ENCODE measurements at places on chromosomes 6 and 20.

DNA sequence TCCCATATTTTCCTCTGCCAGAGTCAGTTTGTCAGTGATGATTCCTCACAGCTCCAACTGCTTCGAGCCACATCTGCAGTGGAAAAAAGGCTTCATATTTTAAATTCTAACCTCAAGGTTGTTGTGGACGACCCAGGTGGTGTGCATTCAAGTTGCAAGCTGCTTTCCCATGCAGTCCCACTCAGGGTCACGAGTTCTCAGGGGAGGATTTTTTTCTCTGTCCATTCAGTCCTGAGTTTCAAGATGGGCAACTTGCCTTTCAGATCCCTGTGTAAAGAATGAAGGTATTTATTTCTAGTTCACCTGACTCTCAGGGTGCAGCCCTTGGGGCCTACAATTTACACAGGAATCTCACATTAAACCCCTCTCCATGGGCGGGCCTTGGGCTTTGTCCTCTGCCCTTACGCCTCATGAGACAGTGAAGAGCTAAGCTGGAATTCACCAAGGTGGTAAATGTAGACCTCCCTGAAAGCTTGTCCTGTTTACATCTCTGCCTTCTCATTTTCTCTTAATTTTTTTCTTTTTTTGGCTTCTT is 65.9 kb downstream of the TPD52L1 start:
- no peak for DNase-seq

DNA sequence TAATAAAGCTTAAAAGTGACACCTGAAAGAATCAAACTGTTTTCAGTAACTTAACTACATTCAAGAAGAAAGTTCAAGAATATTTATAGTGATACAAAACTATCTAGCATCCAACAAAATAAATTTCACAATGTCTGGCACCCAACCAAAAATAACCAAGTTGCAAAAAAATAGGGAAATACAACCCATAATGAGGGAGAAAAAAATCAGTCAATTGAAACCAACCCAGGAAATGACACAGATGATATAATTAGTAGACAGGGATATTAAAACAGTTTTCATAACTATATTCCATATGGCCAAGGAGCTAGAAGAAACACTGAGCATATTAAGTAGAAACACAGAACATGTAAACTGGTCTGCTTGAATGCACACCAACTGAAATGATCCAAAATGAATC is 120.2 kb upstream of the BEND3 start:
- no peak for DNase-seq

DNA sequence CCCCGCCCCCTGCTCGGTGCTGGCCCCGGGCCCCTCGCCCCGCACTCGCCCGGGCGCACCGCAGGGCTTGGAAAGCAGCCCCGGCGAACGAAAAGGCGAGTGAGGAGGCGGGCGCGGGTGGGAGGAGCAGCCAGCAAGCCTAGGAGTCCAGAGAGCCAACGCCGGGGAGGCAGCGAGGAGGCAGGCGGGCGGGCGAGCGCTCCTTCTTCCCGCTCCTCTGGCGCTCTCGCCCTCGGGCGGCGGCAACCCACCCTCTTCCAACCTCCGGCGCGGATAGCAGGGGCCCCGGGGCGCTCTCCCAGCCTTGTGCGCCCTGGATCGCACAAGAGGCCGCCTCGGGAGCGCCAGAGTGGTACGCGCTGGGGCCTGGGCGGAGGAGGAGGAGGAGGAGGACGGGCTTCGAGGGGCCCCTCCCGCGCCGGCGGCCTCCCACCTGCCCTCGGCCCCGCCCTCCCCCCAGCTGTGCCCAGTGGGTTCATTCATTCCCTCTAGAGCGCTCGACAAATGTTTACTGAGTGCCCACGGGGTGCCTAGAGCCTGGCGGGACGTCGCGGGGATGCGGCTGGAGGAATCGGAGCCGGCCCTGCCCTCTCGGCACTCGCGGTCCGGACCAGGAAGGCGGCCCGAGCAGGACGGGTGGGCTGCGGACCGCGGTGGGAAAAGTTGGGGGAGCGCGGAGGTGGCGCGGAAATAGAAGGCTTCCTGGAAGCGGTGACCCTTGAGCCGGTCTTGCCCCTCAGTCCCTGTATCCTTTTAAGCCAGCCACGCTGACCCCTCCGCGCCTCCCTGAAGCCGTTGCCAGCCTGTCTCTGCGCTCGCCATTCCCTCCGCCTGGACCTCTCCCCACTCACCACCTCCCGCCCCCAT is at the start of gene BMP7:
TSS of gene BMP7 (minus strand) at position 351 of the 867 bp plus-strand sequence. CDS start 519 bp downstream, outside the sequence.
- peak; percentile 60 for DNase-seq

DNA sequence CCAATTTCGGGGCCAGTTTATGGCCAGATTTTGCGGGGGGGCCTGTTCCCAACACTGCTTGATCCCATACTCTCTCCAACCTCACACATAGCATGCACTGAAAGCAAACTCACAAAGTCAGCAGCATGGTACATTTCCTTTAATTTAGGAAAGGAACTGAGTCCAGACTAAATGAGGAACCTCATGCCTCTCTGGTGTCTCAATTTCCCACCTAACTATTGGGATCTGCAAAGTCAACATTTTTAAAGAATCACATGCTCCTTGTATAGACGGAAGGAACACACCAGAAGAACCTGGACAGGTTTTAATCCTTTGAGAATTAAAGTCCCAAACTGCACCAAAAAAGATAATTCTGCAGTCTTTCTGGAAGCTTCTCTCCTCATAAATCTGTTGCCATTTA is 33.3 kb downstream of the FAM50B start:
- no peak for DNase-seq

- no peak for DNase-seq
These were observed 282.7 kb downstream of the TBC1D7 start for GRCh38 chr6:13045676-13046075.

GRCh38 chr6:109081516-109082187 is 13.0 kb downstream of the SESN1 start:
- DNase-seq: no peak

- DNase-seq: no peak
These were observed 55.0 kb downstream of the PPP1R3G start for GRCh38 chr6:5139828-5140771.

GRCh38 chr6:143734641-143735063 is 56.9 kb downstream of the PHACTR2 start:
- DNase-seq: no peak

DNA sequence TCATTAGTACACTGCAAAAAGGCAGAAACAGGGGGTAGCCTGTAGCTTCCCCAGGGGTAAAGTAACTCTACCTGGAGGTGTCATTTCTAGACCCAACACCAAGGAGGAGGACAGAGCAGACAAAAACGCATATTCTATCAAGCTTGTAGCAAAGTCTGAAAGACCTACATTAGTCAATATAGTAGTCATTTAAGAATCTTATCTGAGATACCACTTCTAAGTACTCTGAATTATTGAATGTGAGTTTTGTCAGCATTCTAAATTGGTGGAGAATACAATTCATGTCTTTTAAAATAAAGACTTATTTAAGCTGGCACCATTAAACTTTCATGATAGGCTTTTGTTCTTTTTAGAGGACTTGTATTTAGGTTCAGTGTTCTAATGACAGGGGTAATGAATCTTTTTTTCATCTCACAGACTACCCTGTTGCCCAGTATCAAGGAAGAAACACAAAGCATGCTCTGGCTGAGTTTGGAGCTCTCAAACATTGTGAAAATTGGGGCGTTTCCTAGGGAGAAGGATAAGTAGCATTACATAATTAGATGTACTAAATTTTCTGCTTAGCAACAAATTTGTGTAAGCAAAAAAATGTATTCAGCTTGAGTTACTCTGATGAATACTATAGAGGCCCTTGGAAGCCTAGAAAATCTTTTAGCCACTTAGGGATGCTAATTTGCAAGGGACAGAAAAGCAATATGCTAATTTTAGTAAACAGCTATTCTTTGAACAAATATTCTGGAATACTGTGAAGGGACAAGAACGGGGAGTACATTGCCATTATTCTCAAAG is 255.4 kb upstream of the HSF2 start:
- DNase-seq: no peak

DNA sequence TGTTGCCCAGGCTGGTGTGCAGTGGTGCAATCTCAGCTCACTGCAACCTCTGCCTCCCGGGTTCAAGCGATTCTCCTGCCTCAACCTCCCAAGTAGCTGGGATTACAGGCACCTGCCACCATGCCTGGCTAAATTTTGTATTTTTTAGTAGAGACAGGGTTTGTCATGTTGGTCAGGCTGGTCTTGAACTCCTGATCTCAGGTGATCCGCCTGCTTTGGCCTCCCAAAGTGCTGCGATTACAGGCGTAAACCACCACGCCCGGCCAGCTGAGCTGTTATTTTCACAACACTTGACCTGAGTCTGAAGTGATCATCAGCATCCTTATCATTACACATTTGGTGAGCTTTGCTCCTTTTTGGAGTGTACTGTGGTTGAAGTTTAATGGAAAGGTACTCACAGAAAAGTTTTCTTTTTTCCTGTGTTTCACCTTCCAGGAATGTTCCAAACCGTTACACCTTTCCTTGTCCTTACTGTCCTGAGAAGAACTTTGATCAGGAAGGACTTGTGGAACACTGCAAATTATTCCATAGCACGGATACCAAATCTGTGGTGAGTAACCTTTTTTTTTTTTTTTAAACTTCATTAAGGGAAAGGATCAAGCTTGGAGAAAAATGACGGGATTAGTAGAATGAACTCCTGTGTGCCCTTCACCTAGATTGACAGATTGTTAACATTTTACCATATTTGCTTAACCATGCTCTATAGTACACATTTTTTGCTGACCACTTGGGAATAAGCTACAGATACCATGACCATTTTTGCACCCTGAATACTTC is 9.7 kb downstream of the RNF114 start:
- no peak for DNase-seq

Data from HEK293T (cell line).